WTC11 (cell line): ENCODE measurements at places on chromosomes 11 and 22. TPM values are rescaled to one million over a fixed set of nuclear protein-coding genes. Genes with fewer than 3 reads are reported as not detected.

DNA sequence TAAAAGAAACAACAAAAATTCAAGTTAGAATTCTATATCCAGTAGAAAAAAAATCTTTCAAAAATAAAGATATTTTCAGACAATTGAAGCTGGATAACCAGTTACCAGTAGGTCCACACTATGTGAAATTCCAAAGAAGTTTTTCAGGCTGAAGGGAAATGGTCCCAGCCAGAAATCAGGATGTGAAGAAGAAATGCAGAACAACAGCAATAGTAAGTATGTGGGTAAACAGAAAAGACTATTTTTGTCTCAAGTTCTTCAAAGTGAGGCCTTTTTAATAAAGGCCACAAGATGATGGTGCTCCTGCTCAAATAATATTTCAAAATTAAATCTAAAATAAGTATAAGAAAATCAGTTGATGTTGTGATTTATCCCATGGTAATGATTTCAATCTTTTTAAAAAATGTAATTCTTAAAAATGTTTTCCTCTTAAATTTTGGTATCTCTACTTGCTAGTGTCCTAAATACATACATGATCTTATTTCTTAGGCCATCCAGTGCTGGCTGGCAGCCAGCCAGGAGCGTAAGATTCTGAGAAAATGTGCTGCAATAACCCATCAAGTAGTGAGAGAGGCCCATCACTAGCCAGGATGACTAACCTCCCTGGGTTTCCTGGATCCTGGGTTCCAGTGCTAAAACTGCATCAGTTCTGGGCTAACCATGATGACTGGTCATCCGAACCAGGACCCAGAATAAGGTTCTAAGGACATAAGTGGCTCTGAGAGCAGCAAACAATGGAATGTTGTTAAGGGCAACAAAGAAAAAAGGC, 15.6 kb upstream of the UCP3 start:
- no peak for DNase-seq

The SMTNL1 gene
- 0.26 to 0.39 TPM (median 0.34 TPM) in 3 replicates for total RNA-seq

- DNase-seq = no peak
These were observed 4.5 kb downstream of the TAF6L start for GRCh38 chr11:62775646-62776045.

The HOATZ gene
- total RNA-seq = not detected in 3 replicates

DNA sequence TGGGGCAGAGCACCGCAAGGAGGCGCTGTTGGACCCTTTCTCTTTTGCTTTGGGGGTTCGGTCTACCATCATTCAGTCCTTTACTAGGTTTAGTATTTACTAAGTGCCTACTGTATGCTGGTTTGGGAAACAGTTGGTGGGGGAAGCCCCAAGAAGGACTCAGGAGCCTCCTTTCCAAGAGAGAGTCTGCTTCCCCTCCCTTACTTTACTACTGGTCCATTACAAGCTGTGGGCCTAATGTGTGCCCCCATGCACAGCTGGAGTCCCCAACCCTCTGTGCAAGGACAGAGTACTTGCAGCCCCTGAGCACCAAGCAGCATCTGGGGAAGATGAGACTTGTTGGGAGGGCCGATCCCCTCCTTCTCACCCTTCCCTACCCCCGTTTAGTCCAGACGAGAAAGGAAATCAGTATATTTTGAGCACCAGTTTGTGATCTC, 876 bp upstream of the UBE2L6 start:
- no peak for DNase-seq

DNA sequence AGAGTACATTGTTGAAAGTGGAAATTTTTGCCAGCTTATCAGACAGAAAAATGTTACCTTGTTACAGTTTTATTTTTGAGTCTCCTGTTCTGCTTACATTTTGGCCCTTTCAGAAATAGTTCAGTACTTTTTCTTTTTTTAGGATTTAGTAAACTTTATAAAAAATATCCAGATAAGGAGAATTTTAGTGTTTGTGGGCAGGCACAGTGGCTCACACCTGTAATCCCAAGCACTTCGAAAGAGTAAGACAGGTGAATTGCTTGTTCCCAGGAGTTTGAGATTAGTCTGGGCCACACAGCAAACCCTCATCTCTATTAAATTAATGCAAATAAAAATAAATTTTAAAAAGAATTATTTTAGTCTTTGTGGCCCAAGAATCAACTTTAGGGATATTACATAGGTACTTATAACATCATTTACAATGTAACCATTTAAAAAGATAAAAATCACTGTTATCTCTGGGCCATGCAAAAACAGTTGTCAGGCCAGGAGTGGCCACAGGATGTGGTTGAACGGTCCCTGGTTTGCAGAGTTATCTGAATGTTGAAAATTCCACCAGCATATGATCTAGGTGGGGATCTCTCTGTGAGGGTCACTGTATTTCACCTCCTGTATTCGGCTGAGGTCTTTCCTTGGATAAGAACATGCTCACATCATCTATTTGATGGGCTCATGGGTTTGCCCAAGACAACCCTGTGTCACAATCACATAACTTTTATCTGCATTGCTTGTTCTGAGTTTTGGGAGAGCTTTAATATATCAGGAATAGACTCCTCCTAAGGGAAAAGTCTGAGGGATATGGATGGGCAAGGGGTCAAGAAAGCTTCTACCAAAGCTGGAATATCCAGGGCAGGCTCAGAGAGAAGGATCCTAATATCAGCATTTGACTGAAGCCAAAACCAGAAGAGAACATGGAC, 91.5 kb downstream of the GGTLC2 start:
- DNase-seq = no peak

The FAM111B gene
- total RNA-seq = 16.3 to 25.5 TPM (median 17.7 TPM) in 3 replicates

DNA sequence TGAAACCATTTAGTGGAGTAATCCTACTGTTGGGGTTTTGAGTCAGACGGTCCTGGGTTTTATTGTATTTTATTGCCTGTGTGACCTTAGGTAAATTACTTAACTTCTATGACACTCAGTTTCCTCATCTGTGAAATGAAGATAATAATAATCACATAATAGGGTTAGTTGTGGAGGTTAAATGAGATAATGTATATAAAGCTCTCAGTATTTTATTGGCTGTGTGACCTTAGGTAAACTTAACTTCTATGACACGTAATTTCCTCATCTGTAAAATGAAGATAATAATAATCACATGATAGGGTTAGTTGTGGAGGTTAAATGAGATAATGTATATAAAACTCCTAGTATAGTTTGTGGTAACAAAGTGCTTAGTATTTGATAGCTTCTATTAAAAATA, 13.2 kb downstream of the BARX2 start:
- no peak for DNase-seq

- no peak for DNase-seq
These were observed 5.1 kb downstream of the SUSD2 start for GRCh38 chr22:24186352-24186740.

GRCh38 chr11:121551463-121551862, 98.7 kb upstream of the SORL1-AS1 start:
- no peak for DNase-seq

GRCh38 chr11:85423316-85423715, 203.8 kb downstream of the DLG2 start:
- no peak for DNase-seq

DNA sequence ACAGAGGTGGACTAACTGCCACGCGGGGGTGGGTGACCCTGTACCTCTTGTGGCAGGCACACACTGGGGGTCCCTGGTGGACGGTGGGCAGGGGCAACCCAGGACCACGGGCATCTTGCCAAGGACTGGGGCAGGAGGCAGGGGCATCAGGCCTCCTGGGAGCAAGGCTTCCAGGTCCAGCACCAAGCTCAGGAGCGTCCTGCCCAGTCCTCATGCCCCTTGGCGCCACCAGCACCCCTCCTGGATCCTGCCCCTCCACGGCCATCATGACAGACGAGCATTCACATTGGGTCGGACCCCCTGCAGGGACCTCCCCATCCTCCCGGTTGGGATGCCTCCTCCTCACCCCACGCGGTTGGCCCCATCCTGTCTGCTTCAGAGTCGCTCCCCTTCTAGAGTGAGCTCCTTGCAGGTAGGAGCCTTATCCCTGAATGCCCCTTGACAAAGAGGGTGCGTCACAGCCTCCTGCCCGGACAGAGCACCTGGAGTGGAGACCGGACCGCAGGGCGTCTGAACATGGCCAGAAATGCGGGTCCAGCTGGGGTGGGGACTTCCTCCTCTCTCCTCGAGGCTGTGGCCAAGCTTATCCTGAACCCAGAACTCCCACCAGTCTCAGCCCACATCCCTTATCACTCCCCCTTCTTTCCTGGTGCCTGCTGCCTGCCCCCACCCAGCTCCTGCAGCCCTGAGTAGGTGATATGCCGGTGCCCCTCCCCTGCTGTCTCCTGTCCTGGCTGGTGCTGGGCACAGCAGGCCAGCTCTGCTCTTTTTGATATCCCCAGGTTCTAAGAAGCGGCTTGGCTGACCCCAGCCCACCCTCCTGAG, 40.3 kb downstream of the IGF2 start:
- no peak for DNase-seq

DNA sequence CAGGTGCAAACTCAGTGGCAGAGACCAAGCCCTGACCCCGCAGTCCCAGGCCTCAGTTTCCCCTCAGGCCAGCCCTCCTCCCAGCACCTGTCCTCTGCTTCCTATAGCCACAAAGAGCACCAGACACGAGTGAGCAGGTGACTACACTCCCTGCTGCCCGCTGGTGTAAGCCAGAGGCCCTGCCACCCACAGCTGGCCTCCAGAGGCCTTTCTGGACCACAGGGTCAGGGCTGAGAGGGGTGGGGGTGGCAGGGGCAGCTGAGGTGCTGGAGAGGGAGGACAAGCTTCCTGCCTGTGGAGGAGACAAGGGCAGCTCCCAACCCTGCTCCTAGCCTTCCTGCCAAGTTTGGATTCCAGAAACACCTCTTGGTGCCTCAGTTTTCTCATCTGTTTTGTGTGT, 31.3 kb upstream of the WNT7B start:
- DNase-seq = no peak

The OR52A1 gene
- 3.7 to 5.4 TPM (median 4.4 TPM) in 3 replicates for total RNA-seq

The TRMT2A gene
- total RNA-seq = 52.0 to 68.6 TPM (median 53.7 TPM) in 3 replicates

DNA sequence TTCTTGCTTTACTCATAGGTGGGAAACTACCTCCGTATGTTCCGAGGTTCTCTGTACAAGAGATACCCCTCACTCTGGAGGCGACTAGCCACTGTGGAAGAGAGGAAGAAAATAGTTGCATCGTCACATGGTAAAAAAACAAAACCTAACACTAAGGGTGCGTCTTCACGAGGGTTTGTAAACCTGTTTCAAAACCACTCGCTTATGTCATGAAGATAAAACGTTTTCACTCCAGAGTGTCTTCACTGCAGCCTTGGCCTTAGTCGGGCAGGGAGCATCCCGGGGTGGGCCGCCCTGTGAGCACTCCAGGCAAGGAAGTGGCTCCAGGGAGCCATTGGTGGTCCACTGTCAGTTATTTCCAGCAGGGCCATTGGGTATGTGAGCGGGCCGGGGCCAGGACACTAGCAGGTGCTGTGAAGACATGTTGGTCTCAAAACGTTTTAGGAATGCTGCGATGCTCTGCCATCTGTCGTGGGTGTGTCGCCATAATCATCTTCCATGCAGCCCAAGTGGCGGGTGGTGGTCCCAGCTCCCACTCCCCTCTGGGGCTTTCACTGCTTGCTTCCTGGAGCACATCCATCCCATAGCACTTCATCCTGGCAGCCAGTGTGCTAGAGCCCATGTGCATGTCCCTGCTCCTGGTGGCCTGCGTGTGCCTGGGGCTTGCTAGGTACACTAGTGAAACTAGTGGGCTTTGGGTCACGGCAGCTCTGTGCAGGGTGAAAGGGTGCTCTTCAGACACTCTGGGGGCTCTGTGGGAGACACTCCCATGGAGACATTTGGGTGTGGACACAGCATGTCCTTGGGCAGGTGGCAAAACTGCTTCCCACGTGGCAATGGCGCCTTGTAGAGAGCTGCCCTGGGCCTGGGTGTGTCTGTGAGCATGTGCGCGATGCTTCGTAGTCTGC, 5.2 kb downstream of the SMARCB1 start:
- DNase-seq = no peak

DNA sequence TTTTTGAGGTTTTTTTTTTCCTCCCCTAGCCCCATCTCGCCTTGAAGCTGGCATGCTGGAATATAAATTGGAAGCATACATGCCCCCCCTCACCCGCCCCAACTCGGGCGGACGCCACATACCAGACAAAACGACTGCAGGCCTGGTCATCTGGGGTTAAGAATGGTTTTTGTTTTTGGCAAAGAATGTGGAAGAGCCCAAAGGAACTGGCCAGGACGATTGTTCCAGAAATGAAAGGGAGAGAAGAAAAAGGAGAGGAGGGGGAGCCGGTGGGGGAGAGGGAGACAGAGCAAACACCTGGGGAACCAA, 25.0 kb downstream of the MN1 start:
- no peak for DNase-seq

The OR56A1 gene
- total RNA-seq = 0.14 to 0.35 TPM (median 0.14 TPM) in 3 replicates

- no peak for DNase-seq
These were observed 419.8 kb upstream of the LRRC4C start for GRCh38 chr11:41879214-41879613.

The GGTLC2 gene
- not detected in 3 replicates for total RNA-seq

GRCh38 chr11:17595526-17596309, 48.7 kb downstream of the OTOG start:
- peak; percentile 5 for DNase-seq
